HTR-8/SVneo (cell line): ENCODE measurements at places on chromosomes 1 and 21.

GRCh38 chr1:110309767-110310166 is 29.4 kb upstream of the RBM15 start:
- DNase-seq: no peak

DNA sequence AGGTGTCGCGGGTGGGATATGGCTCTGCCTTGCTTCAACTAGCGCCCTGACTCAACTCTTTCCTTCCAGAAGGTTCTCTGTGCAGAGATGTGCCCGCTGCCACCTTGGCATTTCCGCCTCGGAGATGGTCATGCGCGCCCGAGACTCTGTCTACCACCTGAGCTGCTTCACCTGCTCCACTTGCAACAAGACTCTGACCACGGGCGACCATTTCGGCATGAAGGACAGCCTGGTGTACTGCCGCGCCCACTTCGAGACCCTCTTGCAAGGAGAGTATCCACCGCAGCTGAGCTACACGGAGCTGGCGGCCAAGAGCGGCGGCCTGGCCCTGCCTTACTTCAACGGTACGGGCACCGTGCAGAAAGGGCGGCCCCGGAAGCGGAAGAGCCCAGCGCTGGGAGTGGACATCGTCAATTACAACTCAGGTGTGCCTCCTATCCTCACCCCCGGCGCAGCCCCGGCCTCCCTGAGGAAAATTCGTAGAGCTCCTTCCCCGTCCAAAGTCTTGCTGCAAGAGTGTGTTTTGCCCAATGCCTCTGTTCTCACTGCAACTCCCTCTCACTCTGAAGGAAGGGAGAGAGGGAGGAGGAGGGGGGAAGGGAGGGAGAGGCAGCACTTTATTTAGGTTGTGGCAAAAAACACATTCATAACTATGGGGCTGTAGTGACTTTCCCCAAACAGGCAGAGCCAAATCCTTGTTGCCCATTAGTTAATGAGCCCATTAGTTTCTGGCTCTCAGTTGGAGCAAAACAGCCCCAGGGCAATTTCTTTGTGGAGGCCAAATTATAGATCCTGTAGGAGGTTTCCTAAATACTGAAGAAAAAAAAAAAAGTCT is 4.3 kb downstream of the LHX9 start:
- no peak for DNase-seq

DNA sequence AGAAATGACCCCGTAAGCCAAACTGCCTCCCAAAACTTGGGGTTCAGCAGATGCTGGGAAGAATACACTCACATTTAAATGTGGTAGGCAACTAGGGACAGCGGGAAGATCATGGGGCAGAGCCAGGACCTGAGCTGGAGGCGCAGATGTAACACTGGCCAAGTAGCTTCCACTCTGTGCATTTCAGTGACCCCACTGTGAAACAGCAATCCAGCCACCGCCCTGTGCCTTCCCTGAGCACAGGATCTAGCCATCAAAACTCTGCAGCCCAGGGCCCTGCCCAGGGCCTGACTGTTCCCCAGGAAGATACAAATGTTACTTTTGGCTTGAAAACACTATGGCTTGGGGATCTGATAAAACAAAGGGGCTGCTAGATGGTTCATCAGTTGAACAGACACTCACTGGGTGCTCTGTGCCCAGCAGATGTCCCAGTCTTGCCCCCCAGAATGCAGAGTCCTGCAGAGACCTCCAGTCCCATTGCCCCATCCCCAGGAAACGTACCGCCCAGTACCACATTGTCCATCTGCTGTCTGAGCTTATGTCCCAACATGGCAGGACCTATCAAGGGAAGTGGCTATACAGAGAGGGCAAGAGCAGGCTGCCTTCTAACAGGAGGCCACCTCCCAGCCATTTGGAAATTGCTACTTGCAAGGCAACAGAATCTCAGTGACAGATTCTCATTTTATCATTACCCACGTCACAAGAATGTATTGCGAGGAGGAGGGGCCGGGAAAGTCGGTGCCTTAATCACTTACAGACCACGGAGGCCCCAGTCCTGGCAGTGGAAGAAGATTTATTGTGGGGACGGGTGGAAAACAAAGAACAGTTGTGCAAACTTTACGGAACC is 124.0 kb downstream of the DMRTB1 start:
- DNase-seq: no peak

GRCh38 chr21:34130716-34130985 is 57.3 kb downstream of the MRPS6 start:
- DNase-seq: no peak

DNA sequence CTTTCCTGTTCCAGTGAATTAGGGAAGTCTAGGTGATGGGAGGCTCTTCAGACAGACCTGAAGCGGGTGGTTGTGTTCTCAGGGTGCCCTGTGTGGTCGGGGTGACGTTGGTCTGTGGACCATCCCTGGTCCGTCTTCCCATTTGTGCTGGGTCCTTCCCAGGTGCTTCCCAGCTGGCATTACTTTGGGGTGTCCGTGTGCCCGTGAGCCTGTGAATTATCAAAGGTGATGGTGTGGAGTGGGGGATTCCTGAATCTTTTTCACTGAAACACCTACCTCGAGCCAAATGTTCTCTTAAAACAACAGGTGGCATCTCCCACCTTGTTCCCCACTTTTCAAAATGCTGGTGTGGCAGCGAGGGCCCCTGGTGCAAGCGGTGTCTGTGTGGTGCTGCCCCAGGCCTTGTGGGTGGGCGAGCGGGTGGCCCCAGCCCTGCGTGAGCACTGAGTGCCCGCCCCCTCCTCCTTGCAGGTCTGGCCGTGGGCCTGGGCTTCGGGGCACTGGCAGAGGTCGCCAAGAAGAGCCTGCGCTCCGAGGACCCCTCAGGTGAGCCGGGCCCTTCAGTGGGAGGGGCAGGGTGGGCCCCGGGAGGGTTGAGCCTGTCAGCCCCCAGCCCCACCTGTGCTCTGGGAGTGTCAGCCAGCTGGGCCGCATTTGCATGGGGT is 37.0 kb downstream of the COQ8A start:
- DNase-seq: no peak

DNA sequence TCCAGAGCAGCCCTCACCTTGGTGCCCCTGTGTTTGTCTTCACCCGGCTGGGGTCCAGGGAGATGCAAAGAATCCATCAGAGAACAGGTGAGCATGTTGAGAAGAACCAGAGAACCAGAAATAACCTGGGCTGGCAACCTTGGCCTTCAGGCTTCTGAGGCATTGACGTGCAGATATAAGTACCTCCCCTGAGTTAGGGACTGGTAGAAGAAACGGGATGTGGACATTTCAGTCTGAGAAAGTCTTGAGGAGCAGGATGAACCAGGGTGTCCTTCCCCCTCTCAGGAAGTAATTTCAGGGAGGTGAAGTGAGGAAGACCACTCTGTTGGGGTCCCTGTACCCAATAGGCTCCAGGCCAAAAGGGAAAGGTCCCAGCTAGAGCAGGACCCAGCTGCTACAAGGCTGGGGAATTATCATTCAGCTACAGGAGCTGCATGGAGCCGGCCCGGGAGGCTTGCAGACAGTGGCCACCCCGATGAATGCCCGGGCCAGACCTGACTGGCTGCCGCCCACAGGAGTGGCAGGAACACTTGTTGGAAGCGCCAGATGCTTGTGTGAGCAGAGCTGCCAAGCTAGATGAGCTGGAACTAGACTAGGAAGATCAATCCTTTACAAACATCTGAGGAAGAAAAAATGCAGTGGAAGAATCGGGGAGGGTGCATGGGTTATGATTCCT is 1.7 kb upstream of the AURKAIP1 start:
- no peak for DNase-seq

- no peak for DNase-seq
These were observed 48.9 kb downstream of the SYF2 start for GRCh38 chr1:25183126-25183980.

DNA sequence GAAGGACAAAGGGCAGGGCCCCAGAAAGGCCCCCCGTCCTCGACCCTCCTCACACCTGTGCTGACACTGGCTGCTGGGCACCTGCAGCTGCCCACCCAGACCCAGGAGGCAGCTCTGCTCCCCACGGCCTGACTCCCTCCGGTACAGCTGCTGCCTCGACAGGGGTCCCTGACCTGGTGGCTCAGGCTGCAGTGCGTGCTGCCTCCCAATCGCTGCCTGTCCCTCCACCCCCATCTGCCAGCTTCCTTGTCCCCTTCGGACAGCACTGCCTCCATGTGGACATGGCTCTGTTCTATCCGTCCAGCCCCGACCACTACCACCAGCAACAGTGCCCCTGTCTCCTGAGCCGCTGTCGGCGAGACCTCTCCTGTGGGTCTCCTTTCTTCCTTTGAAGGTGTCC is 4.1 kb downstream of the NOC2L start:
- no peak for DNase-seq

DNA sequence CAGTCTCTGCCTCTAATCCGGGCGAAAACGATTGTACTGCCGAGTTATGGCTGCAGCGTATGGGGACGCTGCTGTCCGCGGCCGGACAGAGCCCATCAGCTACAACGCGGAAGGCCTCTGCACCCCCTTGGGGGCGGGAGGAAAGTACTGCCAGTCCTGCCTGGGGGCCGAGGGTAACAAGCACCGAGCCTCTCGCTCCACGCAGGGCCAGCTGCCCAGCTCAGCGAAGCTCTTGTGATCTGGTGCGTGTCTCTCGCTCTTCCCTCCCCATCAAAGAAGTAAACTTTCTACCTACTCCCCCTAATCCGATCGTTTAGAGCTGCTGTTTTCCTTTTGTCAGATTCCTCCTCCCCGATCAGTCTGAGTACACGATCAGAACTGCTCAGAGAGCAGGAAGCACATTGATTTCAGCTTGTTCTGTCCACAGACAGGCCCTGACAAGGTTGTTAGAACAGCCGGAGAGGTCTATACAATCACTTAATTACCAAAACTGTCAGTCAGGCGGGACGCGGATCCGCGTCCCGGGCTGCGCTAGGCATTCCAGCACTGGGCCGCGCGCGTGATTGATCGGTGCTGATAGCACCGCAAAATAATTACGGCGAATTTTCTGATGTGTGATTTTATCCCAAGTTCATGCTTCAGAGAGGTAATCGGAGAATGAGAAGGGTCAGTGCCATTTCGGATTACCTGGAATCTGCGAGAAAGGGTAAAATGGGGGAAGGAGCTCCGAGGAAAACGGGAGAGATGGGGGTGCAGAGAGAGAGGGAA is 8.7 kb upstream of the BARHL2 start:
- no peak for DNase-seq

DNA sequence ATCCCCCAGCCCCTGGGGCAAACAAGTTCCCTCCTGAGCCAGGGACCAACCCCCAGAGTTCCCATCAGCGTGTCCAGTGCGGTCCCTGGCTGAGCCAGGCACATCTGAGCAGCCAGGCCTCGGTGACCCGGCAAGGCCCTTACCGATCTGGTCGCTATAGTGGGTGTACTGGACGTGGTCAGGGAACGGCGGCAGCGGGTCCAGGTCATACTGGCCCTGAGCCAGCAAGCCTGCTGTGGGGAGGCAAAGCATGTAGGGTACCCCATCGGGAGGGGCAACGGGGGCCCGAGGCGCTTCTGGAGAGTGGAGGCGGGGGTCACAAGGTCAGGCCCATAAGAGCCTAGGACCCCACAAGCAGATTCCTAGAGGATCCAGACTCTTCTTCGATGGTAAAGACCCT is 3.5 kb downstream of the MFAP2 start:
- DNase-seq: no peak

GRCh38 chr1:77487631-77488030 is 194.8 kb downstream of the ZZZ3 start:
- no peak for DNase-seq

DNA sequence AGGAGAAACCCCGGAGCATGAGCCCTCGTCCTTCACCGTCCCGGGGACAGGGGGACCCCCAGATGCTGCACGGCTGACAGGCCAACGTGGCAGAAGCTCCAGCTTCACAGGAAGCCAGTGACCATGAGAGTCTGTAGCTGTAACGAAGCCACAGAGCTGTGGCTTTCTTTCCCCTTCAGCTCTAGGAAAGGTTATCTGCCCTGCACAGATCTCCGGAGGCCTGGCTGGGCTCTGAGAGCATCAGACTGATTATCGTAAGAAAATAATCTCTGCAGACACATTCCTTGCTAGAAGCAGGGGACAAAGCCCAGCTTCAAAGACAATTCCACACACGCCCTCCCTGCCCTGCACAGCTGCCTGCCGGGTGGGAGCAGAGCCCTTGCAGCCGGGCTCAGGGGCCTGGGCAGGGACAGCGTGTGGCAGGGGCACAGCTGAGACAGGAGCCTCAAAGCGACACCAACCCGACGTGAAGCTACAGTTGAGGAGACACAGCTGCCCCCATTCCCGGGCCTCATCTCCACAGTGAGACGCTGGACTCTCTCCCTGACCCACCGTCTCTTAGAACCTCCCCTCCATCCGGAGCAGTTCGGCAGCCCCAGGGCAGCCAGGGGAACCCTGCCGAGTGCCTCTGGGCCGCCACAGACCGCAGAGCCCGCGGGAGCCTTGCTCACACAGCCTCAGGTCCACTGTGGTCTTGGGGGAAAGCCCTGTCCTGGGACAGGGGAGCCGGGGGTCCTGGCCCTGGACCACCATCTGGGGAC is 30.6 kb downstream of the POFUT2 start:
- no peak for DNase-seq

DNA sequence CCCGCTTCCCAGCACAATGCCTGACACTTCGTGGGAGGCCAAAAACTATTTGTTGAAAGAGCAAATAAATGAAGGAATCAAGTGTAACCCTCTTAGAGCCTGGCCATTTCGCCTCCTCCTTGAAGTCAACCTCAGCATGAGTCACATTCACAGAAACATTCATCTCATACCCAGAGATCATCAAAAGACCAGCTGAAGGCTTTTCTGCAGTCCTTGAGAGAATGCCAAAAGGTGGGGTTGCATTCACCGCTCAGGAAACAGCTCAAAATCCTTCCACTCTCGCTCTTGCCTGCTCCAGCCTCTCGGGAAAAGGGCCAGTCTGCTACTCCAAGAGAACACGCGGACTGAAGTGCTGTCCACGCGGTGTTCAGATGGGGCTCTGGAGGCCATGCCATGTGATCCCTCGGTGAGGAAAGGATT is 90.0 kb downstream of the VWA5B1 start:
- DNase-seq: no peak

DNA sequence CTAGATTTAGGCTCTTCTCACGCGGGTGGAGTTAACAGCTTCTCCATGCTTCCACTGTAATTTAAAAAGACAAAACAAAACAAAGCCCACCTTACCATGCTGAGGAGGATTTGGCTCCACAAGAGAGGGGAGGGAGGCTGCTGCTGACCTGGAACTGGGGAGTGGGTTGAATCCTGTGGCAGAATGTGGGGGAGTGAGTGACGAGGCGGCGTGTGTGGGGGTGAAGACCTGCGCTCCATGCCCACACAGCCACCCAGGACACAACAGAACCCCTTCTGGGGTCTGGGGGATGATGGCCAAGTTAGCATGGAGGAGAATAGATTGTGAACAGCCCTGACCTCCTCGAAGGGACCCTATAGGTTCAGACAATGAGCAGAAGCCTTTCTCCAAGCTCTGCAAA is 44.0 kb upstream of the LRRN2 start:
- DNase-seq: no peak

DNA sequence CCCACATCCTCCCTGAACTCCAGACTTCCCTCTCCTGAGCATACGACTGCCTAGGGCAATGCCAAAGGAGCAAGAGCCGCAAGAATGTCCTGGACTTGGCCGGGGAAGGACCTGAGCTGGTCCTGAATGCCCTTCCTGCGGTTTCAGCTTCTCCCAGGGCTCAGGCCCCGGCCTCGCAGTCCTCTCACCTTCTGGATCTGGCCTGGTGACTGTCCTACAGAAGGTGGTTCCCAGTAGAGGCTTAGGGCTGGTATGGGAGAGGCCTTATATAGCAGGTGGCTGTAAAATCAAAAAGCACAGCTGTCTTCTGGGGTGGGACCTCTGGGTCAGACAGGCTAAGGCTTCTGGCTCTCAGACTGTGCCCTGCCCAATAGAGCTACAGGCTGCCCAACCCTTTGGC is at the start of gene LYPD8:
LYPD8 (minus strand) TSS at position 243 of the 400 bp plus-strand sequence. CDS start 4,678 bp downstream, outside the sequence.
- DNase-seq: no peak
